Activated naive CD4-positive, alpha-beta T cell (primary cell): ENCODE measurements at places on chromosomes 5 and 9.
A peak's percentile ranks its signal among the peaks of the same experiment; 100 is the strongest.

GRCh38 chr5:171264843-171265242 is 44.2 kb upstream of the TLX3 start:
- no peak for DNase-seq

GRCh38 chr5:143205386-143205785 is 198.1 kb downstream of the NR3C1 start:
- DNase-seq = no peak

GRCh38 chr5:138964647-138965201 is 89.6 kb upstream of the LRRTM2 start:
- no peak for DNase-seq

- DNase-seq = no peak
Observed at GRCh38 chr5:126745259-126745992, 31.5 kb upstream of the LMNB1 start.

DNA sequence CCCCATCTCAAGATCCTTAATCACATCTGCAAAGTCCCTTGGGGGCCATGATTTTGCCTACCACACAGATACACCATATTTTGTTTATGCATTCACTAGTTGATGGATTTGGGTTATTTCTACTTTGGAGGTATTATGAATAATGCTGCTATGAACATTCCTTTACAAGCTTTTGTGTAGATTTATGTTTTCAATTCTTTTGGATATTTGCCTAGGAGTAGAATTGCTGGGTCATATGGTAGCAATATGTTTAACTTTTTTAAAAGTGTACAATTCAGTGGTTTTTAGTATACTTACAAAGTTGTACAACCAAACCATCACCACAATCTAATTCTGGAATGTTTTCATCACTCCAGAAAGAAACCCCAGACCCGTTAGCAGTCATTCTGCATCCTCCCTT is 7.8 kb upstream of the ANP32B start:
- DNase-seq = no peak

- no peak for DNase-seq
Observed at GRCh38 chr5:166188501-166189325, 2102.7 kb upstream of the WWC1 start.

GRCh38 chr5:176673651-176674583 is 26.6 kb downstream of the TSPAN17 start:
- DNase-seq = no peak

DNA sequence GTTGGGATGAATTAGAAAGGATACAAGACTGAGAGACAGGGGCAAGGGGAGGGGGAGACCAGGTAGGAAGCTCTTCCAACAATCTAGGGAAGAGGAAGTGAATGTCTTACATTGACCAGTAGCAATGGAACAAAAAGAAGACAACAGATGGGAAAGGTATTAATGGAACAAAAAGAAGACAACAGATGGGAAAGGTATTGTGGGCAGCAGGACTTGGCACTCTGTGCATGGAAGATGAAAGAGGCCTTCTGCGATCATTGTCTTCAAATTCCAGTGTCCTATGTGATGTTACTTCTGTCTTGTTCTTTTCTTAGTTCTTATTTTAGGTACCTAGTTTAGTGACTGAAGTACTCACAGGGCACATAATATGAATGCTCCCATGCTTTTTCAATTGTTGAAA is 161.8 kb downstream of the PALM2AKAP2 start:
- no peak for DNase-seq

GRCh38 chr5:36600917-36601527 is 5.4 kb upstream of the SLC1A3 start:
- no peak for DNase-seq

DNA sequence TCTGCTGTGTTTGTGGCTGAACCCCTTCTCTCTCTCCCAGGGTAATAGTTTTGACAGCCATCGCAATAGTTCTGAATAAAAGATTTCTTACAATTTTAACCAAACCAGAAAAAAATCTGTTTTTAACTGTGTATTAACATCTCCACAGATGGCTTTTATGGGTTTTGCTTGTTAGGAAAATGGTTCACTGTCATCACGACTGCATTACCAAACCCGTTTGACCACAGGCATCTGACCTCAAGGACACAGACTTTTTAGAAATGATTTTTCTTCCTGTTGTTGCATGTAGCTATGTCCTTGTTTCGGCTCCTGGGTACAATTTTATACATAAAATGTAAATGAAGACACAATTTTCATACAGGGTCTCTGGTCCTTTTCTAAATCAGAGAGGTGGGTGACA is 316.1 kb downstream of the IRX1 start:
- no peak for DNase-seq

DNA sequence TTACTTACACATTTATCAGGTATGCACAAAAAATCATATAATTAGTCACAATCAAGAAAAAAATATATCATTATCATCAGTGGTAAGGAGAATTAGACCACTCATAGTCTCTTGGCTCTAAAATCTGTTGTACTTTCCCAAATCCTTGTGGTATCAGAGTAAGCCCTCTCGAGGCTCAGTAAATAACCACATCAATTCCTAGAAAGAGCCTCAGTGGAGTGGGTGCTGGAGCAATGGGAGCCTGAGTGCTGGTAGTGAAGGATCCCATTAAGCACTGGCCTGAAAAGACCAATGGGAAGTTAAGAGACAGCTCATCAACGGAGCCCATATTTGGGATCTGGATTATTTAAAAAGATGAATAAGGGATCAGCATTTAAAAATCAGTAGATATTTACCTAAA is 130.3 kb upstream of the EFNA5 start:
- no peak for DNase-seq

DNA sequence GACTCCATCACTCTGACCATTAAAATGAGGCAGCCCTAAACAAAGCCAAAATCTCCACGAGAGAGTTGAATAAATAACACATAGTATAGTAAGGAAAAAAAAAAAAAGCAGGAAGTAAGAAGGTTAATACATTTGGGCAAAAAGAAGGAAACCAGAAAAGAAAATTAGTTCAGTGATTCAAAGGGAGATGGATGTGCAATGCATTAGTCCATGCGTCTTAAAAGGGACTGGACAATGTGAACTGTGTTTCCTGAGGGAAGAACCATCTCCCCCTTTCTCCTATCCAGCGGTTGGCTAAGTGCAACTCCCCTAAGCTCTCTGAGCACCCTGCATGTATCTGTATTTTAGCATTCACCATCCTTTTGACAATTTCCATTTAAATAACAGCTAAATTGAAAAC is 1.4 kb downstream of the ANKRA2 start:
- no peak for DNase-seq

DNA sequence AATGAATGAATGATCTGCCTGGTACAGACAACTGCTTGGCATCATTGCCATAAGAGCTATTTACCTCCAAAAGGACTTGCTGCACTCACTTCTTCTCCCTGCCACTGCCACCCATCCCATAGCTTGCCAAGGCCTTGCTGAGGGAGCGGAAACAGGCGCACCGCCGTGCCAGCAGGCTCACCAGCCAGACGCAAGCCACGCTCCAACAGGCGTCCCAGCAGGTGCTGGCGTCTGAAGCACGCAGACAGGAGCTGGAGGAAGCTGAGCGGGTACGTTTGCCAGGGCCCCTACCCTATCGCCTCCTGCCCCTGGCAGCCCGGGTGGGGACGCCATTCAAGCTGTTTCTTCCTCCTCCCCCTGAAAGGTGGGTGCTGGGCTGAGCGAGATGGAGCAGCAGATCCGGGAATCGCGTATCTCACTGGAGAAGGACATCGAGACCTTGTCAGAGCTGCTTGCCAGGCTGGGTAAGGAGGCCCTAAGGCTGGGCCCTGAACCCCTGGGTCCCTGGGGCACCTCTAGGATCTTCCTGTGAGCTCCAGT is 8.9 kb upstream of the AIF1L start:
- no peak for DNase-seq

DNA sequence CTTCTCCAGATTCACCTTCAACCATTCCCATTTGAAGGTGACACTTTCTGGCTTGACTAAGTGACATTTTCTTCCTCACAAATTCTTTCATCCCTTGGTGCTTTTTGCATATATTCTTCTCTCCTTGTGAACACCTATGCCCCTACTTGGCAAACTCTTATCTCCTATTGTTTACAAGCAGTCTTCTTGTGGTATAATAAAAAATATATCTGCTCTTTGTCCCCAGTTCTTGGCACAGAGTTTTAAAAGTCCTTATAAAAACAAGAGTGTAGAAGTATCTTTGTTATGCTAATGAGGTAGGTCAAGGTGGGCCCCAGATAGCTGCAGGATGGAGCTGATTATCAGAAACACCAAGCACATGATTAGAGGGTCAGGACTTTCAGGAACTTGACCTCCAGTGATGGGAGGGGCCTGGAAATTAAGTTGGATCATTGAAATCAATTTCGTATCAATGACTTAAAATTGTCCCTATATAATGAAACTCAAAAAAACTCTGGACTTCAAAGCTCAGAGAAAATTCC is 38.0 kb downstream of the TMEM161B start:
- DNase-seq = no peak

- DNase-seq = no peak
Observed at GRCh38 chr5:149453618-149454415, 74.7 kb upstream of the IL17B start.

- DNase-seq = no peak
Observed at GRCh38 chr5:113546703-113547183, 33.2 kb downstream of the YTHDC2 start.

- DNase-seq = no peak
Observed at GRCh38 chr9:96519095-96519494, 69.1 kb downstream of the HABP4 start.

DNA sequence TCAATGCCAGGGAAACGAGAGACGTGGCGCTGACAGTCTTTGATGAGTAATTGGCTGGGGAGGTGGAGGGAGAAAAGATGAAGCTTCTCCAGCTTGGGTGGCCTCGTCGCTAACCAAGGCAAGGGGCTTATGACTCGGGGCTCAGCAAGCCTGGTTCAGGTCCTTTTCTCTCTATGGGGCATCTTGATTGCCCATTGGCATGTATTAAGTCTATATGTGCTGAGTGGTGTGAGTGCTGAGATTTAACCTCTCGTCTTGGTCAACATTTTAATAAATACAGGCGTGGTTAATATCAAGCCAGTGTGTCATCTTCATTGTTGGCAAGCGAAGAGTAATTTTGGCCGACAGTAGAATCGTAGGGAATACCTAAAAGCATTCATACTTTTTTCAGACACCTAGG is 85.9 kb downstream of the RAI14 start:
- no peak for DNase-seq

- DNase-seq = no peak
Observed at GRCh38 chr9:6268826-6269397, 53.3 kb downstream of the IL33 start.

GRCh38 chr9:38622951-38623350 is 2.6 kb upstream of the ANKRD18A start:
- no peak for DNase-seq

DNA sequence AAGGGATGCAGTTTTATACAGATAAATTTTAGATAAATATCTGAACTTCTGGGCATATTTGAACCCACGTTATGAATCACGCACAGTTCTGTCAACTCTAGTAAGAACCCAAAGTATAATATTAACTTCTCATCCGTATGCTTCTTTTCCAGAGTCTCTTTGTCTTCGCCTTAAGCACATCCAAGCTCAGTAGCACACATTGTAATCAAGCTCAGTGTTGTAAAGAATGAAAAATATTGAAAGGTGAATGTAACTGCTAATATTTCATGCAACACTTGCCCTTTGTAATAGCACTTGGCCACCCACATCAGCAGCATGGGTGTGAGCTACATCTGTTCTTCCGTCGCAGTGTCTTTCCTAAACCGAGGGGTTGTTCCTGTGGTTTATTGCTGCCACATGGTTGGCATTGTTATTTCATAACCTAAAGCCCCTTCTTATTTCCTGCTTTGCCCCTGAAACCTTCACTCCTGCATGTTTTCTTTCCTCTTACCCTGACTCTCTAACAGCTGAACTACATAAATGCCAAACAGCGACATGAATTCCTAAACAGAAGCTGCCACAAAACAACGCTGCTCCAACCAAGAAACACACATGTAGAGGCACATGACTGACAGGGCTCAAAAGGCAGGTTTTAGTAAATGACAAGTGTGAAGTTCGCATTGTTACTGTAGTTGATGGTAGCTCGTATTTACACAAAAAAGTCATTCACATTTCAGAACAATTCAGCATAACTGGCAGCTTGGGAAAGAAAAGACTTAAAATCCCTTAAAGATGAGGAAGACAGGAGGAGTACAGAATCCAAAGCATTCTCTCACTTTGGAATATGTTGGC is 190.1 kb upstream of the MEF2C start:
- no peak for DNase-seq

GRCh38 chr9:107218829-107219485 is 64.1 kb upstream of the RAD23B start:
- no peak for DNase-seq

GRCh38 chr9:101432740-101433139 is 2.8 kb downstream of the ALDOB start:
- no peak for DNase-seq

GRCh38 chr9:98182069-98182820 is 10.2 kb downstream of the CORO2A start:
- no peak for DNase-seq

GRCh38 chr9:125238915-125239446 is 2.2 kb downstream of the HSPA5 start:
- DNase-seq = no peak

- DNase-seq = no peak
Observed at GRCh38 chr5:854966-855743, 4.4 kb upstream of the ZDHHC11 start.

DNA sequence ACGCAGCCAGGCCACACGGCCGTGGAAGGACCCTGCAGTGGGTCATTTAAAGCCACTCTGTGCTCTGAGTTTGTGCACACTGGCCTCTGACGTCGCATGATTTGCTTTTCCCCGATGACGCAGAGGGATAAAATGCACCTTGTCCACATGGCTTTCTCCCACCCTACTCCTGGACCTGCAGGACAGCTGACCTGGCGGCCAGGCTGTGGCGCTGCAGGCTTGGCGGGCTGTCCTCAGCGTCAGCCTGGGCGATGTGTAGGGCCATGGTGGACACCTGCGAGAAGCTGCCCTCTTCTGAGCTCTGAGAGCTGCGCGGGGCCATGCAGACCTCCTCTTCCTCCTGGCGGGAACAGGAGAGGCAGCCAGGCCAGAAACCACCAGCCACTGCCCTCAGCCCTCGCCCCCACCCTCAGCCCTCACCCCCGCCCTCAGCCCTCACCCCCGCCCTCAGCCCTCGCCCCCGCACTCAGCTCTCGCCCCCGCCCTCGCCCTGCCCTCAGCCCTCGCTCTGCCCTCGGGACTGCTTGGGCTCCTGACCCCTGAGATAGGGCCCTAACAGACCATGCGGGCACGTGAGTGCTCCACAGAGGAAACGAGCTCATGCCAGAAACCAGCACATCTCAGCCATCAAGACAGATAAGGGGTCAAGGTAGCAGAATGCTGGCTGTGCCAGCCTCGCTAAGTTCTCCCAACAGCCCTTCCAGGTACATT is 20.0 kb upstream of the SCGB3A1 start:
- DNase-seq = no peak

- DNase-seq = no peak
Observed at GRCh38 chr9:129113645-129114304, 2.6 kb downstream of the PTPA start.

GRCh38 chr9:135001526-135001925 is 83.8 kb upstream of the FCN1 start:
- DNase-seq = no peak

- peak; percentile 18 for DNase-seq
Observed at GRCh38 chr9:104961238-104961637, 33.3 kb upstream of the ABCA1 start.
